ENCODE measurements at places on chromosomes 1 and 21.

DNA sequence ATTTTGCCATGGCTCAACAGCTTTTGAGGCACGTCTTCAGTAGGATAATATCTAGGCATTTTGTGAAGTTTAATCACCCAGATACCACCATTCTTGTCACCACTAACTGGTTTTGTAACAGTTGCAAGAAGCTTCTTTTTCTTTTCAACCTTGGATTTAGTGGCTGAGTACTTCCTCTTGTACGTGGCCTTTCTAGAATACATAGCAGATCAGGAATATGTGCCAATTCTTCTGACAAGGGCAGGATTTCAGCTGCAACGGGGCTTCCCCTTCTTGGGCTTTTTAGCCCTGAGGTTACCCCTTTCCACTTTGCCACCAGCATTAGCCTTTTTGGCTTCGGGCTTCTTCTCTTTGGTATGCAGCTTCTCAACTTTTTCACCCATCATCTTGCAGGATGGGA, 79.3 kb upstream of the WARS2 start:
- DNase-seq: no peak

DNA sequence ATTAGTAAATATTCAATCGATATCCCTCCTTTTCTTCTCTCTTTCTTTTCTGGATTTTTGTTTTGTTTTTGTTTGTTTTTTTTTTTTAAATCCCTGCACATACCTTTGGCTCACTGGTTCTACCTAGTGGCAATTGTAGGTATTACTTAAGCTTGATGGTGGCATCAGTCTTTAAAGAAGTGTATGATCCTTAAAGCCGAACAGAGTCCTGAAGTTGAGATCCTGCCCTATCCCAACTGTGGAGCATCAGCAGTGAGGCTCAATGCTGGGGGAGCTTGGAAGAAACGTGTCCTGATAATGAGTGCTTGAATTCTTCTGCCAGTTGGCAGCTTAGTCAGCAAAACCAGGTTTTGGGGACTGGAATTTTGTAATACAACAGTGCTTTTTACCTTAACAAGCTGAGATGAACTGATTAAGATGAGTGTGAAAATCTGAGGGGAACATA, 60.8 kb downstream of the FASLG start:
- no peak for DNase-seq

GRCh38 chr1:192914092-192914491, 105.3 kb downstream of the RGS2 start:
- no peak for DNase-seq

- no peak for DNase-seq
Measured at GRCh38 chr1:56387071-56387740, 192.2 kb downstream of the PLPP3 start.

DNA sequence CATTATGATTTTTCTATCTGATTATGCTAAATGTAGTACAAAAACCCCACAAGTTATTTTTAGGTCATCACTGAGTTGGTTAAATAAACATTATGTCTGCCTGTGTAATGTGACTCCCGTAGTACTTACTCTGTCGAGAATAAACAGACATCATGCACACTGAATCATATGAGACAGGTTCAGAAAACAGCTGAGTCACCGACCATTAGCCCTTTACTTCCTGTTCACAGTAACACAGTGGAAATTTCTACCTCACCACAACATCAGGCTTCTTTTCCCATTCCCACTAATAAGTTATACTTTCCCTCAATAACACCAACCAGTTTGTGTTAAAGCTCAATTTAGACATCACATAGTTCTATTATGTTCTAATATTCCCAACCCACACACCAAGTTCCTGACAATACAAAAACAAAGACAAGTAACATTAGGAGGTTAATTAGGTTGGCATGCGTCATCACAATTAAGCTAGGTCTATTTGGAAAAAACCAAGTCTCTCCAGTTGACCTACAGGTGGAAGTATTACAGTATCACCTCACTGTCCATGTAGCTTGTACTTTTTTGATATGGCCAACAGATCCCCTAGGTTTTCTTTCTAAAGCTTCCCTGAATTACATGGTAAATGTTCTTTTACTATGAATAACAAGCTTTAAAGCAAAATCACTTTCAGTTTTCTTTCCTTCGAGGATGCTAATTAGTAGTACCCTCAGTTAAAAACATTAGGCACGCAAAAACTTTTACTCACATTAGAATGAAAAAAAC, 154.2 kb downstream of the EIF4G3 start:
- DNase-seq: no peak

GRCh38 chr21:45001134-45002095, 61.6 kb downstream of the SLX9 start:
- DNase-seq: no peak

DNA sequence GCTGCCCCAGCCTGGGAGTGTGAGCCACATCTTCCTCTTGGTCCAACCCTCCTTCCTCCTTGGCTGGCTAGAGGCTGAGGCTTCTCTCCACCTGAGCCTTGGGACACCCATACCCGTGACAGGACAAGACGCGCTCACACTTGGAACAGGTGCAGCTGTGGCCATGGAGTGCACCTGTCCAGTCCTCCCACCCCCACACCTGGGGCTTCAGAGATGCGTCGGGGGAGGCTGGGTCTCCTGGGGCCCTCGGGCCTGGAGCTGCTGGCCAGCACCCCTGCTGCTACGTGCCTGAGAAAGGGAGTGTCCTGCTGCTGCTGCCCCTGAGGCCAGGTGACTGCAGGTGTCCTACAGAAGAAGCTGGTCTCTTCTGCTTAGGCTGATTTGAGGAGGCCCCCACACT, 37.0 kb upstream of the TMEM52 start:
- no peak for DNase-seq

DNA sequence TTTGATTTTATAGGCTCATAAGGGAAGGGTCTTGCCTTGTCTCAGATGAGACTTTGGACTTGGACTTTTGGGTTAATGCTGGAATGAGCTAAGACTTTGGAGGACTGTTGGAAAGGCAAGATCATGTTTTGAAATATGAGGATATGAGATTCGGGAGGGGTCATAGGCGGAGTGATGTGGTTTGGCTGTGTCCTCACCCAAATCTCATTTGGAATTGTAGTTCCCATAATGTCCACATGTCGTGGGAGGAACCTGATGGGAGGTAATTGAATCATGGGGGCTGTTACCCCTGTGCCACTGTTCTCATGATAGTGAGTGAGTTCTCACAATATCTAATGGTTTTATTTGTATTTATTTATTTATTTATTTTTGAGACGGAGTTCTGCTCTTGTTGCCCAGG, 6.9 kb upstream of the CSDE1 start:
- no peak for DNase-seq

DNA sequence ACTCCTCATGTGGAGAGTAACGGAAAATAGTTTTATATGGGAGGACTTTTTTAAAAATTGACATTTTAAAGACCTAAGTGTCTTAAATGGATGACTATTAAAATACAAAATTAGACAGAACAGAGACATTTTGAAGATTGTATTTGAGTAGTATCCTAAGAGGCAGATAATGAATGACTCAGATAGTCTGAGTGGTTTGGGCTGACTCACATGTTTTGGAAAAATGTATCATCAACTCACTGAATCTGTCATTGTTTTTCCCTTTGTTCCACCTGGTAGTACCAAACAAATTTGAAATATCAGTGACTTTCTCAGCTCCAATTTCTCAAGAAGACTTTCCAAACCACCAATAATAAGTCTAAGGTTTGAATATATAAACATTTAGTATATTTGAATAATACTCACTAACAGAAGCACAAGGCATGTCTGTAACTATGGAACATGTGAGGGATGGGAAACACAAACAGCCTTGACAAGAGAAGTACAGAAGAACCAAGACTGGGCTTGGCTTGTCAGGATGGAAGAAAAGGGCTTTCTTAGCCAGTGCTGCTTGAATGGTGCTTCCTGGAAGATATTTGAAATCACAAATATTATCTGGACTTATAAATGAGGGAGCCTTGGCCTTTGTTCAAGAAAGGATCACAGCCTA, 90.6 kb downstream of the SGIP1 start:
- DNase-seq: no peak

DNA sequence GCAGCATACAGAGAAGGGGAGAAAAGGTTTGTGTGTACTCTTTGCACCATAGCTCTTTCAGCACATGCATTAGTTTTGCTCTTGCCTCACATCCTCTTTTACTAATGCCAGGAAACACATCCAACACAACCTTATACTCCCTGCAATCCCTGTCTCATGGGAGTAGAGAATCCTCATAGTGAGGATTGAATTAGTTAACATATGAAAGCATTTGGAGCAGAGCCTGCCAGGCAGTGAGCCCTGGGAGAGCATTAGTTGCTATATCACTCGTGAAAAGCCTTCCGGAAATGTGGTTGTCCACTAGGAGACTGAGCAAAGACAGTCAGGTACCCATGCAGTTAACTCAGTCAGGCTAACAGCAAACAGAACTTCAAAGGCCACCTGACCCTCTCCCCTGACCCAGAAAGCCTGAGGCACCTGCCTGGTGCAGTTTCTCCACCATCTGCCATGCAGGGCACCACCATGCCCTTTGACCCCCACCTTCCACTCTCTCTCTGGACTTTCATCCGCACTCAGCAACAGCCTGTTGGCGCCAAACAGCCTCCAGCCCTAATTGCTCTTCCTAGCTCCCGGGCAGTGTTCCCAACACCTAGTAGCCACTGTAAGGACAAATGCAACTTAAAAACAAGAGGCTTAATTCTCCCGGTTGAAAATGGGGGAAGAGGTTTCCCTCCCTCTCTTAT, 14.9 kb upstream of the AGT start:
- no peak for DNase-seq

GRCh38 chr1:151325231-151325630, 2.0 kb downstream of the PI4KB start:
- no peak for DNase-seq

GRCh38 chr1:157155658-157156057, 17.5 kb upstream of the ETV3 start:
- no peak for DNase-seq

GRCh38 chr1:95029532-95029931, 43.2 kb downstream of the ALG14 start:
- DNase-seq: no peak

DNA sequence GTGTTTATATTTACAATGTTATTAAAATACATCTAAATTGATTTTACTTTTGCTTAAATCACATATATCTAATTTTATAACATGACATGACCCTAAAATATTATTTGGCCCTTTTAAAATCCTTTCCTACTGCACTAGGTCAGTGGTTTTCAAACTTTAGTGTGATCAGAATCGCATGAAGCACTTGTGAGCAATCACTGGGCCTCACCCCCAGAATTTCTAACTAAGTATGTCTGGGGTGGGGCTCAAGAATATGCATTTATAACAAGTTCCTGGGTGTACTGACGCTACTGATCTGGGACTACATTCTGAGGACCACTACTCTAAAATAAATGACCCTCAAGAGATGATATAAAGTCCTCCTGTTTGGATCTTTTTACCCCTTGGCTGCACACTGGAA, 8.8 kb downstream of the COL24A1 start:
- DNase-seq: no peak

GRCh38 chr1:156053768-156054499, at the start of gene UBQLN4:
Gene UBQLN4 (minus strand): TSS chr1:156053798. CDS start chr1:156053701, 97 bp downstream.
- peak; percentile 66 for DNase-seq

GRCh38 chr1:177525176-177525575, 354.4 kb downstream of the BRINP2 start:
- no peak for DNase-seq

- DNase-seq: no peak
Measured at GRCh38 chr1:27400082-27400962, 7.9 kb downstream of the GPR3 start.

GRCh38 chr1:92326681-92327080, 27.8 kb downstream of the RPAP2 start:
- DNase-seq: no peak

- peak; percentile 68 for DNase-seq
Measured at GRCh38 chr1:154878371-154879037, 8.4 kb upstream of the KCNN3 start.

DNA sequence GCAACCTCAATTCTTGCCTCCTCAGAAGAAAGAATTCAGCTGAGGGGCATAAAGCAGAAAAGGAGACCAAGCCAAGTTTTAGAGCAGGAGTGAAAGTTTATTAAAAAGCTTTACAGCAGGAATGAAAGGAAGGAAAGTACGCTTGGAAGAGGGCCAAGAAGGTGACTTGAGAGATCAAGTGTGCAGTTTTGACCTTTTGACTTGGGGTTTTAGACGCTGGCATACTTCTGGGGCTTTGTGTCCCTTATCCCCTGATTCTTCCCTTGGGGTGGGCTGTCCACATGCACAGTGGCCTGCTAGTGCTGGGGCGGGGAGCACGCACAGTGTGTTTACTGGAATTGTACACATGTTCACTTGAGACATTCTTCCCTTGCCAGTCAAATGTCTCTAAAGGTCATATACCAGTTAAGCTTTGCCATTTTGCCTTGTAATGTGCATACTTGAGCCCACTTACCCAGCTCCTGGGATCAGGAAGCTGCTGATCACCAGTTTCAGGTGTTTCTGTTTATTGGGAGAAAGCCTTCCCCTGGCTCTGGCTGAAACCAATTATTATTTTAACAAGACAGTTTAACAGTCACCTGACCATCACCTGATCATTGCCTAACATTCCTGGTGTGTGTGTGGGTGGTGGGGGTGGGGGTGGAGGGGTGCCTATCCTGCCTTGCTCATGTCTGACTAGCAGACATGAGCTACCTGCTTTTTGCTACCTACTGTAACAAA, 36.2 kb downstream of the UTP25 start:
- no peak for DNase-seq

DNA sequence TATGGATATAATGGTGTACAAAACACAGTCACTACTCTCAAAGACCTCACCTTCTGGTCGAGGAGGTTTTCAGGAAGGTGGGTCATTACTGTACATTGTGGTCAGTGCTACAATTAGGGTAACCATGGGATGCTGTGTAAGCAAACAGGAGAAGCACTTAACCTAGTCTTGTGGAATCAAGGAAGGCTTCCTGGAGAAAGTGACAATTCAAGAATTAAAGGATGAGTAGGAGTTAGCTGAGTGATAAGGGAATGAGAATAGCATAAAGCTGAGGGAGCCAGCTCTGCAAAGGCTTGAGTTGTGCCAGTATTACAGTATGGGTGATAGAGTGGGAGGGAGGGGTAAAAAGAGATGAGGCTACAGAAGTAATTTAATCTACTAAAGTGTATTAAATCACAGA, 17.2 kb downstream of the NEXN start:
- no peak for DNase-seq
